ENCODE measurements at places on chromosomes 7 and 10.

DNA sequence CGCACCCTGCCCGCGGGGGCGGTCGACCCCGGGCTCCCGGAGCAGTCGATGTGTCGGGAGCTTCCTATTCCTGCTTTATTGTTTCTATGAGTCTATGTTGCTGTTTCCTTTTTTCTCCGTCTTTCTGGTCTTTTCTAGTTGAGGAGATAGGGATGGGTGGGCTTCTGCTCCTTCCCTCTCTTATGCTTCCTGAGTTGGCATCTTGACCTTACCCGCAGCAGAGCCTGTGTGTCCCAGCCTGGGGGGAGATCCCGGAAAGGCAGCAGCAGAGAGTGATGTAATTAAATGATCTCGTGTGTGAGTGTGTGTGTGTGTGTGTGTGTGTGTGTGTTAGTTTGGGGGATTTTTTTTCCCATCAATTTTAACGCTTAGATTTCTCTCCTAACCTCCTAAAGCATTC is 486 bp upstream of the SORCS1 start:
- DNase-seq, result no peak

- no peak for DNase-seq
Observed at GRCh38 chr7:380711-381210, 90.8 kb downstream of the FOXL3 start.

GRCh38 chr7:33750177-33750576 is 155.2 kb upstream of the BMPER start:
- peak; percentile 92 for DNase-seq

GRCh38 chr10:33732161-33732680 is 397.8 kb upstream of the NRP1 start:
- DNase-seq, result no peak

- no peak for DNase-seq
Observed at GRCh38 chr10:61620506-61620905, 42.2 kb upstream of the CABCOCO1 start.

- peak; percentile 42 for DNase-seq
Observed at GRCh38 chr7:142626420-142627035, 122.7 kb upstream of the PRSS1 start.

- DNase-seq, result peak; percentile 21
Observed at GRCh38 chr7:1794888-1795542, 124.9 kb downstream of the ELFN1 start.

DNA sequence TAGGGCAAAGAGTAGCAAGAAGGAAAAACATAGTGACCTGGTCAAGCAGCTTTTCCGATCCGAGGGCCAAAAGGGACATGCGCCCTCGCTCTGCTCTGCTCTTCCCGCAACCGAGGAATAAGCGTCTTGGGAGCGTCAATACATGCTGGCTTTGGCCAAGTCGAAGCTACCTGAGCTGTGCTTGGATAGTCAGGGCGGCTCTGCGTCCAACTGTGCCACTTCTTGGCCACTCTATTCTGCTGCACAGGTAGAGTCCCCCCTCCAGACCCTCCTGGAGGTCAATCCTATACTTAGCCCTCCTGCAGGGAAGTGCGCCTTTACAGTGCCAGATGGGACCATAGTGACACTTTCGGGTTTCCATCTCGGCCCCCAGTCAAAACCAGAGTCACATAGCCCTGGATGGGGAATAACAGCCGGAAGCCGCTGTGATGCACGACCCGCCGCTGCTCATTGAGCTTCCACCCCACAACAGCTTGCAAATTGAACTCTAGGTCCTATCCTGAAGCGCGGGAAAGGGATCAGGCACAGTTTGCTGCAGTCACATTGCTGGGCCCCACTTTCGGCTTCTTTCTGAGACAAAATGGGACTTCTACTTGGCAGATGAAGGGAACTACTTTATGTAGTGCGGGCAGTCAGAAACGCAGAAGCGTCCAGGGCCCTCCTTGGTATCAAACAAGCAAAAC is 1.1 kb upstream of the HPSE2 start:
- DNase-seq, result no peak

DNA sequence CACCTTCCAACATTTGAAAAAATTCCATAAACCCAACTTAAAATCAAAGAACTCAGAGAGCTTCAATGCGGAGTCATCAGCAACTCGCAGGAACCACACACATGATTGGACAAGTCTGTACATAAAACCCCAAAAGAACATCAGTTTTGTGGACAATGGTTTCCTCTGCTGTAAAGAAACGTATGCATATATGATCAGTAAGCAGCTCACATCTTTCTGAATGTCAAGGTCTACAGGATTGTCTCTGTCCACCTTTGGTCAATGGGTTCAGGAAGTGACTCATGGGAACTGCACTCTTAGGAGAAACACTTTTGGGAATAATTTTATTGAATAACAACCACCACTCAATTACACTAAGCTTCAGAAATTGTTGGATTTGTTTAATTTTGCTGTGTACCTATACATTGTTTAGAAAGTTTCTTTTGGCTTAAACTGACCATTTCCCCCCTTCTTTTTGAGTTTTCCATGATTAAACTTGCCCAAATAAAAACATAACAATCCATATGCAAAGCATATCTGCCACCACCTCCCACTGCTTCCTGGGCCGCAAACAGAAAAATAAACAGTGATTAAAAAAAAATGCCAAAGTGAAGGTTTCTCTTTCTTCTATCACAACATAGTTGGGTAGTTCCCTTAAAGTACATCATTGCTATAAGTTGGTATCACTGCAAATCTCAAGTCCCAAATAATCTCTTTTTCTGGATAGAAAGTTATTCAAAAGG is 27.3 kb upstream of the AFAP1L2 start:
- no peak for DNase-seq

DNA sequence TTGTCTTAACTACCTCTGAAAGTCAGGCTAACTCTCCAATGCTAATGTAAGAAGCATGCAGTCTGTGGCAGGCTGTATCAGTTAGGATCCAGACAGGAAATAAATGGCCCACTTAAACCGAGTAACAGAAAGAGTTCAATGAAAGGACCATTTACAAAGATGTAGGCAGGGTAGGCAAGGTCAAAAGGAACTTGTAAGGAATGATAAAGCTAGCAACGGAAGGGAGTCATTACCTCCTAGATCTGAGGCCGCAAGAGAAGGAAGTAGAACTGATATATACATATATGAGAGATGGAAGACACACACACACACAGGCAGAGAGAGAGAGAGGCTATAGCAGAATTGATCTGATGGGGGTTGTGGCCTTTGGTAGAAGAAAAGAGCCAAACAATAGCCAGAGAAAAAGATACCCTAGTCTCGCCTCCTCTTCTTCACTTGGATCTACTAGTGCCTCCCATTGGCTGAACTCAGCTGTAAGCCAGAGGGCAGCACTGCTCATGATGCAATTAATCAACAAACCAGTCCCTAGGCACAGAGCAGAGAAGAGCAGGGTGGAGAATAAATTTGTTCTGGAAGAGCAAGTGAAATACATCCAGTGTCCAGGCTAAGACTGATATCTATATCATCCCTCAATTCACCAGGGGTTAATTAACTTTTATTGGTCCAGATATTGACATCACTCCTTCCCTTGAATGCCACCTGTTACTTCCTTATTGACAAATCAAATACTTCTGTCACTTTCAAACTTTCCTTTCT is 91.2 kb downstream of the LSMEM1 start:
- DNase-seq, result no peak

GRCh38 chr7:141884539-141885225 is 31.5 kb upstream of the OR9A4 start:
- no peak for DNase-seq

- DNase-seq, result no peak
Observed at GRCh38 chr10:13624630-13625029, 37.9 kb downstream of the PRPF18 start.

GRCh38 chr7:127812540-127812939 is 160.5 kb downstream of the SND1 start:
- DNase-seq, result no peak

DNA sequence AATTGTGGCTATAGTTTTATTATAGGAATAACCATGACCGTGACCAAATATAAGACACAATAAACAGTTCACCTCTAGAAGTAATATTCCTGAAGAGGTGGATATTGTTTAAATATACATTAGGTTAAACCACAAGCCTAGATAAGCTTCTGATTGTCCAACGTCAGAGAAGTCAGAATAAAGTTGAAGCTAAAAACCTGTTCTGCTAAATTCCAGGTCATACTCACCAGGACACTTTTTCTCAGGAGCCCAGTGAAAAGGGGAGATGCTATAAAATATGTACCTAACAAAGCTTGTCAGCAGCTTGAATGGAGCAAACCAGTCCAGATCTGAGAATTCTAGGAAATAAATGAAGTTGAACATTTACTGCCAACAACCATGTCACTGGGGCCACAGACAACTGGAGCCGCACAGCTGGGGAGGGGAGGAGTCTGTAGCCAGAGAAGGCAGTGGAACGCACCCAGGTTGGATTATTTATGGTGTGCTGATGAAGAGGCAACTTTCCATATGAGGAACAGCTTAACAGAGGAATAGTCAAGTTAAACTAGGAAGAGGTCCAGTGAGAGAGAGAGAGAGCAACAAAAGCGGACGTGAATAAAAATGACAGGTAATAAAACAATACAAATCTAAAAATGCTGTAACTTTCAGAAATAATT is 191.1 kb downstream of the ZNF438 start:
- DNase-seq, result no peak

DNA sequence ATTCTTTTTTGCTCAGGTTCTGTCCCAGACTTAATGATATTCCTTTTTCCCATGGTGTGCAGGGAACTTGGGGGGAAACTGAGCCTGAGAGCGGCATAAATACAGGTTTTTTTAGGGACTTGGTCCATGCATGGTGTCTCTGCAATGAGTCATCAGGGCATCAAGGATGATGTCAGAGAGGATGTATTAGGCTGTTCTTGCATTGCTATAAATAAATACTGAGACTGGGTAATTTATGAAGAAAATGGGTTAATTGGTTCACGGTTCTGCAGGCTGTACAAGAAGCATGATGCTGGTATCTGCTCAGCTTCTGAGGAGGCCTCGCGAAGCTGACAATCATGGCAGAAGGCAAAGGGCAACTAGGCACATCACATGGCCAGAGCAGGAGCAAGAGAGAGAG is 185.4 kb downstream of the RAB11FIP2 start:
- DNase-seq, result peak; percentile 4

- peak; percentile 63 for DNase-seq
Observed at GRCh38 chr7:5526100-5526905, 102.7 kb upstream of the TNRC18 start.

DNA sequence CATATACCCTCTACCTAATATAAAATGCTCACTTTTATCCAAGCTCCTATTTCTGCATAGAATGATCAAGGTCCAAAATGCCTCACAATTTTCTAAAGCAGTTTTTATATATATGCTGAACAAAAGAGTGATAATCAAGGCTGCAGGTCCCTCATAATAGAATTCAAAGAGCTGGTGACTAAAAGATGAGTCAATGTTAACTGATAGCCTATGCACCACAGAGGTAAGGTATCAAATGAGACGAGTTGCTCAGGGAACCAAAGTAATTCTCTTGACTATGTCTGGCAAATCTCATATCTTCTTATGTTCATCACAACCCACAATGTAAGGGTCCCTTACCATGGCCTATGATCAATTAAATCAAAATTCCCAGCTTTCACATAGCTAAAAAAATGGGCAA is 15.2 kb downstream of the PDZD8 start:
- no peak for DNase-seq

- DNase-seq, result no peak
Observed at GRCh38 chr7:29607259-29607658, 43.6 kb downstream of the PRR15 start.

- no peak for DNase-seq
Observed at GRCh38 chr7:139029353-139029752, 6.5 kb downstream of the ZC3HAV1L start.

- no peak for DNase-seq
Observed at GRCh38 chr7:40580776-40581175, 446.0 kb downstream of the SUGCT start.

DNA sequence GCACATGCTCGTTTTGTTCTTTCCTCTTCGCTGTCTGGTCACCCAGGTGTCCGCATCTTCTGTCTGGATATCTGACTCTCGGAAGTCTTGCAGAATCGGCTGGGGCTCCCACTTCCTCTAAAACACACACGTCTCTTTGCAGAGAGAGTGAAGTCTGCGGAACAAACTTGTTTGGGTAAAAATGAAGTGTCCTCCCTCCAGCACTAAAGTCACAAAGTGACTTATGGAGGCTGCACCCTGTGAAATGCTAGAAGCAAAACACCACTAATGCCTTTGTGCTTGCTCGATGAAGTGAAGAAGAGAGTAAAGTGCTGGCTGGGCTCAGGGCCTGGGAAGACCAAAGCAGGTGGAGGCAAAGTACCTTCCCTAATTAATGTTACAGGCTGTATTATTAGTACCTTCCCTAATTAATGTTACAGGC is 71.4 kb downstream of the FGFR2 start:
- no peak for DNase-seq

- DNase-seq, result no peak
Observed at GRCh38 chr10:66927251-66927935, 1.6 kb downstream of the LRRTM3 start.

DNA sequence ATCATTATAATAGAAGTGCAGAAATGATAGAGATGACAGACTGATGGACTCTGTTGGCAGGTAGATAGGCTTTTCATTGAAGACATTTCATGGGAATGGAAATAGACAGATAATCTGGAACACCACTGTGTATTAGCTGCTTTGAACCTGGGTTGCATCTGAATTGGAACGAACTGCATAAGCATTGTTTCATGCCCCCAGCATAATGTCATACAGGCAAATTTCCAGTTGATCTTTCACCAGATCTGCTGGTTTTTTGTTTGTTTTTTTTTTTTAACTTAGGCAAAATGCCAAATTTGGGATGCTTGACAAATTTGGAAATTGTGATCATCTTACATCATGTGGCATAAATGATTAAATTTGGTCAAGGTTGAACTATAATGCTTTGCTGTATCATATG is 172.1 kb upstream of the AOAH start:
- no peak for DNase-seq

GRCh38 chr10:83367036-83367435 is 772.3 kb upstream of the GHITM start:
- DNase-seq, result peak; percentile 20

DNA sequence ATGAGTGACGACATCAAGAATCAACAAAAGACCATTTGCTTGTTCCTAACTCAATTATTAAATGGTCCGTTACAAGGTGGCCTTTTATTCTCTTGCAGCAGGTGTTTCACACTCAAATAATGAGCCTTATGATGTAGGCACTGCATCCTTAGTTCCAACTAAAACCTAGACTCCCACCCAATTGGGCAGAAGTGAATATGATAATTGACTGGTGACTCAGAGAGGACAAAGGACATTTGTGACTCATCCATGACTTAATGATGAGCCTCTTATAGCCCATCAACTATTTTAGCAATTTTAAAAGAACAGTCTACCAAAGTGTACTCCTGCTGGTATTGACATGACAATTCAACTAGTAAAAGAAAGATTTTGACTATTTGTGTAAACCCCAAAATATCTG is 1027.8 kb upstream of the PHF14 start:
- peak; percentile 2 for DNase-seq

All from fibroblast of skin of back (primary cell).